ENCODE measurements at places on chromosomes 12 and 14.

DNA sequence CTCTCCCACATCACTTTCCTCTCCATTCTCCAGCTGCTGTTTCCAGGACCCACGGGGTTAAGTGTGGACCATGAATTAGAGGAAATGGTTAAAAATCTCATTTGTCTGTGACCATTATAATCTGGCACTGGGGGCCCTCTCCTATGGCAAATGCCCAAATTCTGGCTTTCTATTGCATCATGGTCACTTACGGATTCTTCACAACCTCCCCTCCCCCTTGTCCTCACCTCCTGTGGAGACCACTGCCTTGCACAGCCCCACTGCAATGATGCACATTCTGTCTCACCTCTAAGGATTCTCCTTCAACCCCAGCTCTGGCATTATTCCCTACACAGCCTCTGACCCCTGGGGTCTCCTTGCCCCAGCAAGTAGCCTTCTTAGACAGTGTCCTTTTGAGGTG is 18.9 kb downstream of the BCAT1 start:
- no peak for DNase-seq

- DNase-seq = no peak
These were observed 232.7 kb upstream of the ABCD2 start for GRCh38 chr12:39852346-39852745.

- DNase-seq = no peak
These were observed 5.6 kb downstream of the LRP1 start for GRCh38 chr12:57133916-57134315.

- no peak for DNase-seq
These were observed 71.2 kb downstream of the SAMD4A start for GRCh38 chr14:54638135-54638446.

DNA sequence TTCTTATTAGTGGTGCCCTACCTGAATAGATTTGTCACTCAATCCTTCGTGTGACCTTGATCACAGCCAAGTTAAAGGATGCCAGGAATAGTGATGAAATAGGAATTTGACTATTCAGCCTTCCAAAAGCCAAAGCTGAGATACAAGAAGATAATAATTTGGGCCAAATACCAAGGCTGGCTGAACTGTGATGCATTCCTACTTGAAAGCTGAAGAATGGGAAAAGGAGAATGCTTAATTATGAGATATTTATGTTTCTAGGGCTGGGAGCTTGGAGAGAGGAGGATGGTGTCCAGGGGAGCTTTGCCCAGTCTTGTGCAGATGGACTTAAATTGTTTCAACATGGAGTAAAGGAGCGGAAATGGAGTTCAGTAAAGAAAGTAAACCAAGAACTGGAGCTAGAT is 5.2 kb downstream of the RNASE7 start:
- no peak for DNase-seq

GRCh38 chr12:8453021-8453513 is 2.7 kb upstream of the CLEC6A start:
- DNase-seq = no peak

DNA sequence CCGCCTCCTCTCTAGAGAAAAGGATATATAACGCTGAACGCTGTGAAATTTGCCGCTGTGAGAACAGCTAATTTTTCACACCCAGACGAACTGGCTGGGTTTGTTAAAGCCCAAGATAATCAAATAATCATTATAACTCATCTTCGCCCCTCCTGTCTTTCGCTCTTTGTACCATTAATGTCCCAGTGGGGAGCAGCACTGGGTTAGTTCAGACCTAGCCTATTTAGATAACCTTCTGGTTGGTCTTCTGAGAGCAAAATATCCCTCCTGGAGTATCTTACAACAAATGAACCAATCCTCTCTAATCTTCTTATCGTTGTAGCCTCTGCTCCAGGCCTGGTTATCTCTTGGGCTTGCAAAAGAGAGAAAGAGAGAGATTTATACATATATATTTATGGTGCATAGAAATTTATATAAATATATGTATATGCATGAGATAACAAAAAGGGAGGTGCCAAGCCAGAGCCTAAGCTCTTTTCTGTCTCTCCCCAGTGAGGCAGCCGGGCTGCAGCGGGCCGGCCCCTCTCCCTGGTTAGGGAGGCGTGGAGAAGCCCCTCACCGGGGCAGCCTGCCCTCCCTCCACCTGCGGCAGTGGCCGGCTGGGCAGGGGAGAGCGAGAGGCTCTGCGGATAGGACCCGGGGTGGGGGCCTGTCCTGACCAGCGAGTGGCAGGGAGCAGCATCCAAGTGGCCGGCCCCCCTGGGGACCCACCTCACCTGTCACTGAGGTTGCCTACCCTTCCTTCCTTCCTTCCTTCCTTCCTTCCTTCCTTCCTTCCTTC is 202.0 kb upstream of the LHX5 start:
- no peak for DNase-seq

DNA sequence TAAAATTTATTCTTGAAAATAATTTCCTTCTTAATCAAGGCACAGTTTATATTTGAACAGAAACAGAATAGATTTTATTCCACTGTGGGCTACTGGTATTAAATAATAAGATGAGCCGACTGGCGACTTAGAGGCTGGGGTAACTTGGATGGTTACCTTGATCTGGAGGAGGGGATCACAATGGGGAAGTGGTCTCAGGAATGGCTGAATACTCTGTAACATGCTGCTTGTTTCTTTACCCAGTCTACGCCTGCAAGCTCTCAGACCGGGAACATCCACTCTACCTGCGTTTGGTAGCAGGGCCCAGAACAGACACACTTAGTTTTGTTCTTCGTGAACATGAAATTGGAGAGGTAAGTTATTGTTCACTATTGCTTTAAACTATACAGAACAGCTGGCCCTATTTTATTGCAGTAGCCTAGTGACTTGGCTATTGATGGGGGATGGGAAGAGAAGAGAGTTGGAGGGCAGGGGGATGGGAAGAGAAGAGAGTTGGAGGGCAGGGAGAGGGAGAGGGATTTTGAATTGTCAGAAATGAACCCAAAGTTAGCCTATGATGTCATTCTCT is 67.9 kb downstream of the GNS start:
- DNase-seq = no peak

- no peak for DNase-seq
These were observed 89.9 kb downstream of the TBX5 start for GRCh38 chr12:114316076-114316475.

DNA sequence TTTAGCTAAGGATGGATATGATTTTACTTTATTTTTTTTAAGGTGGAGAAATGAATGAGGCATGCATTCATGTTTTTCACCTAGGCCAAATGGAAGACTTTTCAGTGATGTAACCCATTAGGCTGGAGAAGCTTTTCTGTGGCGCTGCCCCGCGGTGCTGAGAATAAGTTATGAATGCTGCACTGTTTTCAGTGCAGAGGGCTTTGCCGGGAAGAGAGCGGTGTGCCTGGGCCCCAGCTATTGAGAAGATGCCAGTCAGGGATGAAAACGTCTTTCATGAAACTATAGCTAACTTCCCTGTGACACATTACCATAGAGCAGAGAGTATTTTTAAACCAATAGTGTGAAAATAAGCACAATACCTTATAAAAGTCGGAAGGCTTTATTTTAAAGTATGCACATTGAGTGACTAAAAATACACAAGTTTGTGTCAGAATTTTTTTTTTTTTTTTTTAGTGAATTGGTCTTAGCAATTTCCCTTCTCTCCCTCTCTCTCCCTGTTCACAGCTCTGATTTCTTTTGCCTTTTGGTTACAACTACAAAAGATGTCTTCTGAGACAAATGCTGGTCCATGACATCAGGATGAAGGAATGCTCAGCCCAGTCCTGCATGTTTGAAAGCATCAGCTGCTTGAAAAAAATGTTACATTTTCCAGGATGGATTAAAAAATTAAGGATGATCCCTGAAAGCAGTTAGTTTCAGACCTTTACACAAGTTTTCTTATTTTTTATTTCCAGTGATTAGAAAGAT is 48.3 kb downstream of the NPAS3 start:
- no peak for DNase-seq

DNA sequence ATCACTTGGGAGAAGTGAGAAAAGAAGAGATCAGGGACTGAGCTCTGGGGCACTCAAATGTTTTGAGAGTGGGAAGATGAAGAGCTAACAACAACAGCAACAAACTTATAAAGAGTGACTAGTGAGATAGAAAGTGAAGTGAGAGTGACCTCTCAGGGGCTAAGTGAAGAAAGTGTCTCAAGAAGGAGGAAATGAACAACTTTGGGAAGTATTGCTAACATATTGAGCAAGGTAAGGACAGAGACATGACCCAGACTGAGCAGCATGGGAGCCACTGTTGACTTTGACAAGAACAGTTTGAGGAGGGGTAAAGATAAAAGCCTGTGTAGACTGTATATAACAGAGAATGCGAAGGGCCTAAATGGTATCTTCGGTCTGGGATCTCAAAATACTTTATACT is 155.1 kb upstream of the BTG1 start:
- no peak for DNase-seq

DNA sequence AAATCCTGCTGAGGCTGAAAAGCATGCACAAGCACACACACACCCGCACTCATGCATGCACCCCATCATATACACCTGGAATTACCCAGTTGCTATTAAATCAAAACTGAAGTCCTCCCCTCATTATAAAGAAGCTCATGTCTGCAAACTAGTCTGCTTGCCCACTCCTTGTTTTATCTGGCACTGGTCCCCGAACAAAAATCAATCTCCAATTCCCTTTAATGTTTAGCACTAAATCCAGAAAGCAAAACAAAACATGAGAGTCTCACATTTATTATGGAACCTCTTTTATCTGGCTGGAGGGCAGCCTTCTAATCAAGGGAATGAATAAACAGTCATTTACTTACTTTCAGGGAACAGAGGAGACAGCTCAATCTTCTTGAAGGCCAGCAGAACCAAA is 1093.4 kb upstream of the FLRT2 start:
- no peak for DNase-seq

- no peak for DNase-seq
These were observed 1.5 kb upstream of the KRT7 start for GRCh38 chr12:52231305-52232202.

- DNase-seq = no peak
These were observed 41.5 kb downstream of the FAM186A start for GRCh38 chr12:50354908-50355307.

- no peak for DNase-seq
These were observed 35.9 kb upstream of the EGLN3 start for GRCh38 chr14:33986804-33987203.

DNA sequence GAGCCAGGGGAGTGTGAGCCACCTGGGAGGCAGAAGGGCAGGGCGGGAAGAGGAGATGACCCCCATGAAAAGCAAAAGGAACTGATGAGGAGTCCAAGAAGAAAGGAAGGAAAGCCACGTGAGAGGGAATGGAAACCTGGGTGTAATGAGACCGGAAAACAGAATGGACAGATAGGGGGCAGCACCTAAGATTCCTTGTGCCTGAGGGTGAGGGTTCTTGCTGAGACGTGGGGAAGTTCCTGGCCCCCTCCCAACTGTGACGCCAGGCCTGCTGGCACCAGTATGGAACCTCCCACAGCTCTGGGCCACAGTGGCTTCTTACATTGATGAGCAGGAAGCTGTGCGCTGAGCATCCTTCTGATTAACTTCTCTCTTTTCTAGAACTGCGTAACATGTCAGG is 30.8 kb downstream of the TTC7B start:
- DNase-seq = no peak

DNA sequence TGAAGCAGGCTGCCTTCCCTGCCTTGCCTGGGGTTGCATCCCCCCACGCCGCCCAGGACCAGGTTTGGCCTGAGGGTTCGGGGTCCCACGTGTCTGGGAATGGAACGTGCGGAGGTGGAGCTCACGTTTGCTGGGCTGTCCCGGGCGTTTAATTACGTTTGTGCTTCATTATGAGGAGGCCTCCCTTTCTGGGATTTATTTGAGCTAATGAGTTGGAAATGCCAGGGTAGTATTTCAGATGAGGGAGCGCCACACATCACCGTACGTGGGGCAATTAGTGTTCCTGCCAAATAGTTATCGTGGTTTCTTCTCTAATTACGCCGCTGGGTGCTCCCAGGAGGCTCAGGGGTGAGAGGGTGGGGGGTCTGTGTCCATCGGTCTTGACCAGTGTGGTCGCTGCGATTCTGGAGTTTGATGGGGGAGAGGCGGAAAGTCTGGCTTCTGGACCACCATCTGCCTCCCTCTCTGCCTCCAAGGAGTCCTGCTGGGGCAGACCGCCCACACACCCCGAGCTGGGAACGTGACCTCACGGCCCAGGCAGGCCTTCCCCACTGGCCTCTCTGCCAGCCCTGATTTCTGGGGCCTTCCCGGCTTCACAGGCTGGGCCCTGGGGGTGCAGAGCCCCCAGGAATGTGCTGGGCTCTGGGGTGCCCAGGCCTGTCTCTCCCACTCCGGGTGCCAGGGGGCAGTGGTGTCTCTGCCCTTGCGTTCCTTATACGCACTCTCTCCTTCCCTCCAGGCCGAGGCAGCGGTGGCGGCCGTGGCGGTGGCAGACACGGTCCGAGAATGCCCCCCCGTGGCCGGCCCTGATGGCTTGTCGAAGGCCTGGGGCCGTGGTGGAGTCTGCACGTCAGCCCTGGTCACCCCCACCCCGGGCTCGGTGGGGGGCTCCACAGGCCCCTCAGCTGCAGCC is 18.9 kb downstream of the KIF26A start:
- DNase-seq = no peak

DNA sequence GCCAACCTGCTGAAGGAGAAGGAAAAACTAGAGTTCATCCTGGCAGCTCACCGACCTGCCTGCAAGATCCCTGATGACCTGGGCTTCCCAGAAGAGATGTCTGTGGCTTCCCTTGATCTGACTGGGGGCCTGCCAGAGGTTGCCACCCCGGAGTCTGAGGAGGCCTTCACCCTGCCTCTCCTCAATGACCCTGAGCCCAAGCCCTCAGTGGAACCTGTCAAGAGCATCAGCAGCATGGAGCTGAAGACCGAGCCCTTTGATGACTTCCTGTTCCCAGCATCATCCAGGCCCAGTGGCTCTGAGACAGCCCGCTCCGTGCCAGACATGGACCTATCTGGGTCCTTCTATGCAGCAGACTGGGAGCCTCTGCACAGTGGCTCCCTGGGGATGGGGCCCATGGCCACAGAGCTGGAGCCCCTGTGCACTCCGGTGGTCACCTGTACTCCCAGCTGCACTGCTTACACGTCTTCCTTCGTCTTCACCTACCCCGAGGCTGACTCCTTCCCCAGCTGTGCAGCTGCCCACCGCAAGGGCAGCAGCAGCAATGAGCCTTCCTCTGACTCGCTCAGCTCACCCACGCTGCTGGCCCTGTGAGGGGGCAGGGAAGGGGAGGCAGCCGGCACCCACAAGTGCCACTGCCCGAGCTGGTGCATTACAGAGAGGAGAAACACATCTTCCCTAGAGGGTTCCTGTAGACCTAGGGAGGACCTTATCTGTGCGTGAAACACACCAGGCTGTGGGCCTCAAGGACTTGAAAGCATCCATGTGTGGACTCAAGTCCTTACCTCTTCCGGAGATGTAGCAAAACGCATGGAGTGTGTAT is 2.4 kb downstream of the FOS start:
- DNase-seq = no peak

DNA sequence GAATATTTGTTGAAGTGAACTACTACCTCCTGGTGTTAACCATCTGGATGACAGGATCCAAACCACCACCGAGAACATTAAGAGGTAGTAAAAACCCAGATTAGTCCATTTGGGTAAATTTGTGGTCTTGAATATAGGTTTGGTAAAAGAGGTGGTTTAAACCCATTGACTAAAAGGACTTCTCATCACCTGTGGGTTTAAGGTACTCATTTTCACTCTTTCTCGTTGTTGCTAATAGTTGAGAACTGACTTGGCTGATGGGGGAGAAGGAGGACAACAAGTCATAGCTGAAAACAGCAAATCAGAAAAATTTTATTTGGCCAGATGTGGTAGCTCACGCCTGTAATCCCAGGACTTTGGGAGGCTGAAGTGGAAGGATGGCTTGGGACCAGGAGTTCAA is 59.2 kb downstream of the ACADS start:
- no peak for DNase-seq
